Hematopoietic multipotent progenitor cell treated with erythropoietin and hydrocortisone succinate and interleukin-3 and kit ligand, for 6 days (in vitro differentiated cells): ENCODE measurements at places on chromosomes 16 and 17.

GRCh38 chr17:38883592-38884526 lies 14.0 kb downstream of the LASP1 start:
- DNase-seq = no peak

GRCh38 chr17:43183921-43184320 lies 12.9 kb downstream of the NBR1 start:
- no peak for DNase-seq

GRCh38 chr16:65817066-65817465 lies 549.4 kb upstream of the CDH5 start:
- no peak for DNase-seq

DNA sequence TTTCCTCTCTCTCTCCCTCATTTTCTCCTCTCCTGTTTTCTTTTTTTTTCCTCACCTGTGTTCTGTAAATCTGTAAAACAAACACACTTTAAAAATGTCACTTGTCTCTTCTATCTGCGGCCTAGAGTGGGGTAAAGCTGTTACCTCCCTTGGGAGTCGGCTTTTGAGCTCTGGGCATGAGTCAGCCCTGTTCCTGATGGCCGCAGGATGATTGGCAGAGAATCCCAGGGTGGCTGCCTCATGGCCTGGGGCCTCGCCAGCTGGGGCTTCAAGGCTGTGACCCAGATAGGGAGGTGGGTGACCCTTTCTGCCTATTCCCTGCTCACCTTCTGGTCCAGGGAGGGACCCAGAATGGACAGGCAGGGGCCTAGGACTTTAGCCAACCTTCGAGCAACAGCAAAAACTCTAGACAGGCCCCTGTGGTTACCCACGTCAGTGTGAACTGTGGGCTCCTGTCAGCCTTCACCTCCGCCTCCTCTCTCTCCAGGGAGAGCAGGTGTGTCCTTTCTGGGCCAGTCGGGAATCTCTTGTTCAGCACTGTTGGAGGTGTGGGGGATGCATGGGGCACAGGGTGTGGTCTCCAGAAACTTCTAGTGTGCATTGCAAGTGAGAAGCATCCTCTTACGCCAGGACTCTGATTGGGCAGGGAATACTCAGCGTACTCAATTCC lies 87.4 kb downstream of the RAP1GAP2 start:
- no peak for DNase-seq

DNA sequence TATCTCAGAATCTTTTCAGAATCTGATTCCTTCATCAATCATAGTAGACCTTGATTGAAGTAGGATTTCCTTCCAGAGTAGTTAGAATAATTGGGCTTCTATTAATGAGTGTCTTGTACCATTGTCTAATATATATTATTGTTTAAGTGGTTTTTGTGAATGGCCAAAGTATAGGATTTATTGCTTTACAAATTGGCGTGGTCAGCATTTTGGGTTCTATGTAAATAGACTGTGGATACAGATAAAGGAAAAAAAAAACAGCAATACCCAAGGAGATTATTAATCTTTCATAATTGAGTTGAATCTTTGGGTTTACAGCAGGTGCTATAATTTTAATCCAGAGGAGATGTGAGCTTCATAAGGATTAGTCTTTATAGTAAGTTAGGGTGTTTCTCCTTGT lies 64.3 kb downstream of the AP2B1 start:
- DNase-seq = no peak

- no peak for DNase-seq
Measured at GRCh38 chr17:70091005-70091568, 16.1 kb downstream of the KCNJ16 start.

DNA sequence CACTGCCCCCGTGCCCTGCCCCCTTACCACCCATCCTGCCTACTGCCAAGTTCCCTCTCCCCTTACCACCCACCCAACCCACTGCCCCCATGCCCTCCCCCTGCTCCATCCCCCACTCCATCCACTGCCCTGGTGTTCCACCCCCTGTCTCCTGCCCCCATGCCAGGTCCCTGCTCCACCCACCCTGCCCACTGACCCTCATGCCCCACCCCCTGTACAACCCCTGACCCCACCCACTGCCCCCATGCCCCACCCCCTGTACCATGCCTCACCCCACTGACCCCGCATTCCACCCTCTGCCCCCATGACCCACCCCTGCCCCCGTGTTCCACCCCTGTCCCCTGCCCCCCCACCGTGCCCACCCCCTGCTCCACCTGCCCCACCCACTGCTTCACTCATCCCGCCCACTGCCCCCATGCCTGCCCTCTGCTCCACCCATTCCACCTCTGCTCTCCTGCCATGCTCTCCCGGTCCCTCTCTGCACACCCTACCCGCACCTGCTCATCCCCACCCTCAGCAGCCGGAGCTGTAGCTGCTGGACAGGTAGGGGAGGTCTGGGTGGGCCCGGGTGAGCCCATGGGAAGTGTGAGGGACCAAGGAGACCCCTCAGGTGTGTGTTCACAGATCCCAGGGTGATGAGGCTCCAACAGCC lies 7.4 kb upstream of the FN3KRP start:
- DNase-seq = peak; percentile 32

DNA sequence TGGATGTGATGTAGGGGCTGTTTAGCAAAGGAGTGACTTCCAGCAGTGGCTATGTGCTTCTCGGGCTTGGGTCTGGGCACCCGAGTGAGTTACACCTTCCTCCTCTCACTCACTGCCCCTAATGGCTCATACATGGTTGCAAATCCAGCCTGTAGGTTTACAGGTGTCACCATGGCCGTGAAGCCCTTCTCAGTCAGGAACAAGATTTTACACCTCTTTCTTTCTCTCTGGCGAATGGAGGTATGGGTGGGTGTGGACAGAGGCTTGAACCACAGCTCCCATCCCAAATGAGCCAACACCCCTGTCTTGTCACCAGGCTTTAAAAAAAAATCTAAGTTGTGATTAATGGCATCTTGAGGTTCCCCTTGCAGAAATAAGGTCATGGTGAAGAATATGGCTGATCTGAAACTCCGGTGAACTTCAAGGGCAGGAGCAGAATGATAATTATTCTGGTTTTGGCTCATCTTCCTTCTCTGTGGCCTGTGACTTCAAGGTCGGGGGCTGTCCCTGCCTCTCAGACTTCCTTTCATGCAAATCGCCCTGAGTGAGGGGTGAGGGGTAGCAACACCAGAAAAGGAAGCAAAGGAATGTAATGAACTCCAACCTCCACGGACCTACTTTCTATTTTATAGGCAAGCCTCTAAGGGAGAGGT lies 331.2 kb downstream of the MAF start:
- no peak for DNase-seq

DNA sequence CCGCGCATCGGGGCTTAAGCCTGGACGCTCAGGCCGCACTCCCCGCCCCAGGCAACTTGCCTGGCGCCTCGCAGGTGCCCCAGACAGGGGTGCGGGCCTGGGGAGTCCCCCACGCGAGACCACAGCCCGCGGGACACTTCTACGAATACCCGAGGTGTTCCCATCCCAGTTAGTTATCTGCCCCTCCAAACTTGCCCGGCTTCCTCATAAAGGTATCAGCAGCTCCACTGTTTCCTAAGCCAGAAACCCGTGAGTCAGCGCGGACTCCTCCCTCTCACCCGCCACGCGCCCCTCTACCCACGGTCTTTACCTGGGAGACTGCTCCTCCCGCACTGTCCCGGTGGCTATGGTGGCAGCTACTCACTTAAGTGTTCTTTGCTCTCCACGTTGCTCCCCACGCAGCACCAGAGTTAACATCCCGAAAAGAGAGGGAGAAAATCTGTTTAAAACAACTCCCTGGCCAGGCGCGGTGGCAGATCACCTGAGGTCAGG lies 1.0 kb upstream of the CREBBP start:
- no peak for DNase-seq

- DNase-seq = no peak
Measured at GRCh38 chr17:80955671-80956280, 35.9 kb upstream of the CHMP6 start.
